GM12891 (cell line): ENCODE measurements at places on chromosomes 6 and 20.

- no peak for DNase-seq
These were observed 257.6 kb upstream of the FLRT3 start for GRCh38 chr20:14595051-14595450.

GRCh38 chr20:39661833-39662232, 699.7 kb downstream of the DHX35 start:
- DNase-seq: no peak

- no peak for DNase-seq
These were observed 11.0 kb downstream of the SLC29A1 start for GRCh38 chr6:44234101-44235025.

DNA sequence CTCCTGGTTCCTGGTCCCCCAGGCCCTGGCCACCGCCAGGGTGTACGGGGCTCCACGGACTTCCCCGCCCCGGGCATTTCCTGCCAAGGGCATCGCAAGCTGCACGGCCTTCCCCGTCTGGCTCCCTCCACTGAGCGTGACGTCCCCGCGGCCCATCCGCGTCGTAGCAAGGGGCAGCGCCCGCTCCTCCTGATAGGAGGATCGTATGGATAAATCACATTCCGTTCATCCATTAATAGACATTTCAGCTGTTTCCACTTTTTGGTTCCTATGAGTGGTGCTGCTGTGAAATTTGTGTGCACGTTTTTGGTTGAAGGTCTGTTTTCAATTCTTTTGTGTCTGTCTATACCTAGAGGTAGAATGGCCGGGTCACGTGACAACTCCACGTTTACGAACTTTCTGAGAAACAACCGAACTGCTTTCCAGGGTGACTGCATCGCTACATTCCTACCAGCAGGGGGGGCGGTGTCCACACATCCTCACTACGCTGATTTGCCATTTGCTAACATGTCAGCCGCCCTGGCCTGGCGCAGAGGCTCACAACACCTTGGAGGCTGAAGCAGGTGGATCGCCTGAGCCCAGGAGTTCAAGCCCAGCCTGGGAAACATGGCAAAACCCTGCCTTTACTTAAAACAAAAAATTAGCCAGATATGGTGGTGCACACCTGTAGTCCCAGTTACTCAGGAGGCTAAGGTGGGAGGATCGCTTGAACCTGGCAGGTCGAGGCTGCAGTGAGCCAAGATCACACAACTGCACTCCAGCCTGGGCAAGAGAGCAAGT, 37.7 kb downstream of the KCNQ2 start:
- DNase-seq: peak; percentile 84

DNA sequence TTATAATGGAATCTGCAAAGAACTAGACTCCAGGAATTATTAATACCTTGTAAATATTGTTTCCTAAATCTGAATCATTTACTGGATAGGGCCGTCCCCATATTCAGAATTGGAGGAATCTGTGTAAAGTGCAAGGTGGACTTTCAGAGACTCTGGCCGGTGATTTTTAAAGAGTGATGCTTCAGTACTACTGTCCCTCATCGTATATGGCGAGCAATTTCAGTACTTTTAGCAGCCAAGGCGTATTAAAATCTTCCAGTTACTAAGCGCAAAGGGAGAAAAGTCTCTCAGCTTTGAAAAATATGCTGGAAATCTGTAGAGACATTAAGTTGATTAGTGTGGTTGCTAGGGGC, 483 bp downstream of the SMIM26 start:
- DNase-seq: no peak

DNA sequence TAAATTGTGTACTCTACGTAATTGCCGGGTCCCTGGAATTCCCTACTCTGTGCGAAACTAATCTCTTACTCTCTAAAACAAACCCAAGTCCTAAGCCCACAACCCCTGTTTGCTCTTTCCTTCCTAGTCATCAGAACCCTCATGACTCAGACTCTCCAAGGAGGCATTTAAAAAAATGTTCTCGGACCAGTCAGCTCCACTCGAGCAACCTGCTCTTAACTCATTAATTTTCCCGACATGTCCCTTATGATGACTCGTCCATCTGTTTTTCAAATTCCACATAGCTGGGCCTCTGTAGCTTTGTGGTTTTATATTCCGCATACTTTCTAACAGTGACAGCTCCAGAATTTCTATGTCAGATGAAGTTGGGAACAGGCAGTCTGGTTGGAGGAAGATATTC, 2.6 kb upstream of the MUC22 start:
- no peak for DNase-seq

DNA sequence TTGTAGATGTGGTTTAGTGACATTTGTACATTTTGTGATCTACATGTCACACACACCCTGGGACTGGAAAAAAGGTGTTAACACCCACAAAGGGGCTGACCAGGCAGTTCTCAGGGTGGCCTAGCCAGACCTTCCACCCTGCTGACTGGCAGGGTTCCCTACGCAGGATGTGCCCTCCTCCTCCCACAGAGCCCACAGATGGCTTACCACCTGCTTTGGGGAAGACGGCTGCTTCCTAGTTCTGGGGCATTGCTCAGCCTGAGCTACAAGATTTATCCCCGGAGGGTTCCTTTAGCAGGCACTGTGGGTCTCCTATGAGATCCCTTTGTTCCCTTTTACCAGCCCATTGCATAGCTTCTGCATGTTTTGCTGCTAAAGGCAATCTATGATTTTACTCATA, 35.1 kb downstream of the SNAP25 start:
- DNase-seq: no peak

GRCh38 chr6:63910863-63911551, 275.4 kb downstream of the PHF3 start:
- no peak for DNase-seq

DNA sequence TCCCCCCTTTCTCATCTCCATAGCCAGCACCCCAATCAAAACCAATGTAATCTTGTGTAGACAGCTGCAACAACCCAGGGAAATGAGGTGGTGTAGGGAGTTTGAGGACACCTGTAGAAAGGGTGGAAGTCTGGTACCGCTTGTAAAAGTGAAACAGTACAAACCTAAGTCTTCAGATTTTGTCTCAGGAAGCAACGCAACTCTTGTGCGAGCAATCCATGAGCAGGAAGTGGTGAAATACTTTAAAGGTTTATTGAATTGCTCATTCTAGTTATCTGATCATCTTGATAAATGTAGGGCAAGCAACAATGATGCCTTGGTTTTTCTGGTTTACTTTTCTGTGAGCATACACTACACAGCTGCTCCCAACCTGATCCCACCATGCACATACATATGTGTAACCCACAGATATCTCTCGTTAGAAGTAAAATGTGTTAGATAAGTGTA, 71.1 kb upstream of the THEMIS start:
- no peak for DNase-seq

DNA sequence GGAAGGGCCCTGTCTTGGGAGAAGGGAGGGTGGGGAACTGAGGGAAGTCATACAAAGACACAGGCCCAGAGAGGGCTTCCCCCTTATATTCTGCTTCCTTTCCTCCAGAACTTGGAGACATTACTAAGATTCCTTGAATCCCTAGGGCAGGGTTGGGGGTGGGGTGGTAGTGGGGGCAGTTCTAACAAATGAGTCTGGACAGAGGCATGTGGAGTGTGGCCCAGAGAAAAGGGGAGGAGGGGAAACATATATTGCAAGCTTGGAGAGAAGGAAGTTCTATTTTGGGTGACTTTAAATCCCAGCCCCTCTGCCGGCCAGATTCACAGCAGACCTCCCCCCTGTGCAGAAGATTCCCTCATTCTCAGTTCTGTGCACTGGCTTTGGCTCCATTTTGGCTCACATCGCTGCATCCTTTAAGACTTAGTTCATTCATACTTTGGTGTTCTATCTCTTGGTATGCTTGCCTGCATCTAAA, 43.7 kb downstream of the DAAM2 start:
- DNase-seq: no peak

DNA sequence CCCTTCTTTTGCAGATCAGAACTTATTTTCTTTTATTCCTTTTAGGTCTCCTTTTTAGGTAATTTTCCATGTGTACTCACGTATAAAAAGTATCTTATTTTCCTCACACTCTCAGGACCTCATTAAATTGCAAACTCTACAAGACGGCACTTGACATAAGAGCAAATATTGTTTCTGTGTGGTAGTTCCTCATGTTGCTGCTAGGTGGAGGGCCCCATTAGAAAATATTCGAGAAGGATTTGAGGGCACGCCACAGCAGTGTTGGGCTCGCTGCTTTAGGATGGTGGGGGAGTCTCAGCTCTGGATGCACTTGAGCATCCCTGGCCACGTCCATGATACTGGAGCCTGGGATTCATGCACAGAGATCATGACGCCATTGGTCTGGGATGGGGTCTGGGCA, 64.9 kb upstream of the ZFP64 start:
- no peak for DNase-seq

- no peak for DNase-seq
These were observed 71.0 kb upstream of the FAM83B start for GRCh38 chr6:54775576-54775975.

GRCh38 chr6:98777762-98778161, 56.6 kb upstream of the POU3F2 start:
- peak; percentile 11 for DNase-seq

- no peak for DNase-seq
These were observed 10.9 kb upstream of the F13A1 start for GRCh38 chr6:6331393-6331792.

DNA sequence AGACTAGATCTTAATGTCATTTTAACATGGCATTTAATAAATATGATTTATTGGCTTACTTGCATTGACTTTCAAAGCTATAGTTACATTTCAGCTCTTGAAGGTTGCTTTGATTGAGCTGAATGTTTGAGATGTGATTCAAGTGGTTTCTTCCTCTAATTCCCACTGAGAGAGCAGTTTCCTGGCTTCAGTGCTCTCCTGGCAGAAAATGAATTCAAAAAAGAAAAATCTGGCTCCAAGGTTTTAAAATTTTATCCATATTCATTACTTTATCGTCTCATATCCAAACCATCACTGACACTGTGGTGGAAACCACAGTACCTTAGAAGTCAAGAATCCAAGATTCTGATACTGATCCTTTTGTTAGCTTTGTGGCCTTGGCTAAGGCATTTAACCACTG, 263.1 kb upstream of the HSF2 start:
- no peak for DNase-seq

- DNase-seq: no peak
These were observed 34.9 kb upstream of the DST start for GRCh38 chr6:56677559-56677958.

GRCh38 chr6:2616811-2617210, 133.9 kb downstream of the MYLK4 start:
- DNase-seq: no peak

GRCh38 chr20:4999788-5000187, 1.5 kb downstream of the SLC23A2 start:
- DNase-seq: no peak

GRCh38 chr6:156657296-156657695, 119.9 kb upstream of the ARID1B start:
- DNase-seq: no peak

DNA sequence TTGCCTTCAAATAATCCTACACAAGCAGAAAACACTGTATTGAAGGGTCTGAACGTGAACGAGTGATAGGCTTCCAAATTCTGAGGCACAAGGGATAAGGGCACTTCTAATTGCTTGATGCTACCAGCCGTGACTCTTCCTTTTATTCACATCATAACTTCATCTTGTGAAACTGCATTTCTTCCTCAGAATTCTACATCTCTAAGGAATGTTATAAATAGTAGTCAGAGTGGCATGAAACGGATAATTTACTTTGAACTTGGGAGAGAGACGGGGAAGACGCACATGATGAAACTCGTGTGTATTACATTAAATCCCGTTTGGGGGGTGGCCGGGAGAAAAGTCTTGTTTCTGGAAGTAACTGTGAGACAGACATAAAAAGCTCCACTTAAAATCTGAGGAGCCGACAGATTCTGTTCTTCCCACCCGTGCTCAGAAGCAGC, 754 bp downstream of the HDDC2 start:
- DNase-seq: no peak

DNA sequence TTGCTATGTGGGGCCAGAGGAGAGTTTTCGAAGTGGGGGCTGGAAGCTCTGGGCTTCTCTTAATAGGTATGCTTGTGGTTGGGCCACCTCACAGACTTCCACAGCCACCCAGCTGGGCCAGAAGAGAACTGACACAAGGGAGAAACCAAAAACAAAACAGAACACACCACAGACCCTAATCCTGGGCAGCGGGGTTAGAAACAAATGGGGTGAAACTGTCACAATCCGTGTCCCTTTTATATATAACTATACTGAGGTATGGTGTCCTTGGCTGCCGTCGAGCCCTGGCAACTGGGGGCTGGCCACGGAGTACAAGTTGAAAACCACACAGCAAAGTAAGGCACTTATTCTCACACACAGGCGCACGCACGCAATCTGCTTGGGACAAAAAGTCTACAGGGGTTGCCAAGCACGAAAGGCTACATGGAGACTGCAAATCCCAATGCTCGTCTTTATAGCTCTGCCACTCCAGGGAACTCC, 78.3 kb downstream of the TRAM2 start:
- no peak for DNase-seq

GRCh38 chr6:108556250-108556649, 4.5 kb upstream of the FOXO3 start:
- no peak for DNase-seq

- DNase-seq: no peak
These were observed 5.3 kb downstream of the HLA-B start for GRCh38 chr6:31351401-31352309.

DNA sequence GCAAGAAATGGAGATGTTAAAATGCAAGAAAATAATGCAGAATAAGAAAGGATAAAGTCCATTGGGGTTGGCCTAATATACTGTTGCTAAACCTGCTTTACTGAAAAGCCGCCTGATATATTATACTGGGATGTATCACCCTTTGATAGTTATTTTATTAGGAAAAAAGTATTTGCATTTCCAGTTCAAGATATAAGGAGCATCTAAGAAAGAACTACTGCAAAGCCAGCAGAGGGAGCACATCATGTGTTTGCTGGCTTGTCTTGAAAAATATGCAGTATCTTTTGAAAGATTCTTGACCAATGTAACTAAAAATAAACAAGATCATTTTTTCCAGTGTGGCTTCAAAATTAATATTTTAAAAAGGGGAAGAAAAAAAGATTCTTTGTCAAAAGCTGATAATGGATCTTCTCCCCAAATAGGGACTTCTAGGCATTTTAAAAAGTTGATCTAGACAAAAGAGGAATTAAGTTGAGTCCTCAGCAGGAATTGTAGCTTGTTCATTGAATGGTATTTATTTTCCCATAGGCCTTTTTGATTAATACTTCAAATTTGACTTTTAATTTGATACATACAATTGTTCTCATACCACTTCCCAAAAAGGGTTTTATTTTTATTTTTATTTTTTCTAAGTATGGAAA, 214.9 kb downstream of the ZFAND3 start:
- no peak for DNase-seq

DNA sequence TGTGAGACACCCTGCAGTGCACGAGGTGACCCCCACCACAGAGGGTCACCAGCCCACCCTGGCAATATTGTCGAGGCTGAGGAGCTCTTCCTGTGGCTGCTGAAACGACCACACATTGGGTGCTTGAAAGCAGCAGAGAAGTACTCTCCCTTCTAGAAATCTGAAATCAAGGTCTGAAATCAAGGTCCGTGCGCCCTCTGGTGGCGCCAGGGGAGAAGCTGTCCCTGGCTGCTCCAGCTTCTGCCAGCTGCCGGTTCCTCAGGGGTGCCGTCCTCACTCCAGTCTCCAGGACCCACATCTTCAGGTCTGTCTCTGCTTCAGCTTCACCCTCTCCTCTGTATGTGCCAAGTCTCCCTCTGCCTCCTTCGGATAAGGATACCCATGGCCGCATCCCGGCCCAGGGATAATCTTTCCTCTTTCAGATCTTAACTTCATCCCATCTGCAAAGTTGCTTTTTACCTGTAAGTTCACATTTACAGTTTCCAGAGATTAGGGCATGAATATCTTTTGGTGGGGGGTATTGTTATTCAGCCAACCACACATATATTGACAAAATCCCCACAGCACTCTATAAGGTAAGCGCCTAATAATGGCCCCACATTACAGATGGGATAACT, 108.3 kb upstream of the PHACTR3 start:
- DNase-seq: peak; percentile 65
